ENCODE measurements at places on chromosomes 6 and 20.

DNA sequence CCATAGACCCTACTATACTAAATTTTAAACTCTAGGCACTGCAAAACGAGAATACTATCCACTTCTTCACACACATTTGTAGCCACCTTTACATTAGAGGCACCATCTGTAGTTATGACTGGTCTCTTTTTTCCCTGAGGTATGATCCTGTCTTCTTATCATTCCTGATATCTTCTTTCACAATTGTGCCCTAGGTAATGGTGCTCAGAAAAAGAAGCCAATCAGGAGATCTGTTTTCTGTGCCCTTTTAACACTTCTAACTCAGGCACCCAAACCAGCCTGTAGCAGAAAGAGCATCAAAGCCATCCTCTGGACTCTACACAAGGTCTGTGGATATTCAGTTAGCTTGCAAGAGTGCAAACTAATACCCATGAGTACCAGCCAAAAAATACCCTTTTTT lies 149.7 kb upstream of the SGK1 start:
- DNase-seq = no peak

DNA sequence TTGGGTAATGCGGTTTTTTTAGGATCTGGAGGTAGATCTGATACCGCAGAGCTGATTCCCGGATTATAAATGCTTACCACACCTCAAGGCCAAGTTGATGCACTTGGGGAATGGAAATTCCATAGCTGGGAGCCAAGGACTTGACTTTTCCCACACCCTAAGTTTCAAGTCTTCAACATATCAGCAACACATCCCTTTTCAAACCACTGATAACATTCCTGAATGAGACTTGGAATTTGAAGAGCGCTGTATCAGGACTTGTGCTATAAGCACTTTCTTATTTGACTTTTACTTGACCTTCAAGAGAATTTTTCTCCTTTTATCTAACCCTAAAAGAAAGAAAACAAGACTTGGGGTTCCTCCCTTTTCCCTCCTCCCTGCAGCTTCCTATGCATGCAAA lies 90.6 kb upstream of the NAA20 start:
- DNase-seq = no peak

DNA sequence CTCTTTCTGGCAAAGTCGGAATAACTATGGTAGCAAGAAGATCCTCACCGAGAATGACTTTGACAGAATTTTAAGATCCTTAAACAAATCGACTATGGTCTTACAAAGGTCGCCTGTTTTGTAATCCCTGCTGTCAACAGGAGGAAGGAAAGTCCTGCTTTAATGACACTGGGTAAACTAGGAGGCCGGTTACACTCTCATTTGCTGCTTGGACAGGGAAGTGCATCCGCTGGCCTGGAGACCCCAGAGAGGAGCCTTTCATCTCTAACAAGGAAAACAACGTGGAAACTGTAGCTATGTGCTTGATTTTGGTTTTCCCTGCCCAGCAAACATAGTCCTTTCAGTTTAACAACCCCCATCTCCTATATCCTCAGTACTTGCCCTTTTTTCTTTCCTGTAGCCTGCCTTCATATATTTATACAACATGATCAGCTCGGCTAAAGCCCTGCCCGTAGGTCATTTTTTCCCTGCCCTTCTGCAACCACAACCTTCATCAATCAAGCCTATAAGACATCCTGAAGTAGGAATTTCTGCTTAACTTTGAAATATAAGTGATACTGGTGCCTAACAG lies 97.2 kb upstream of the RIN2 start:
- no peak for DNase-seq

GRCh38 chr20:34082232-34082887 lies 29.7 kb downstream of the EIF2S2 start:
- DNase-seq = no peak

GRCh38 chr6:147154454-147154853 lies 49.8 kb upstream of the STXBP5 start:
- DNase-seq = peak; percentile 92

GRCh38 chr20:61461461-61461860 lies 209.4 kb downstream of the CDH4 start:
- no peak for DNase-seq

GRCh38 chr6:138406443-138406842 lies 2.4 kb downstream of the HEBP2 start:
- peak; percentile 48 for DNase-seq

- no peak for DNase-seq
Measured at GRCh38 chr6:53441761-53442160, 93.0 kb upstream of the ELOVL5 start.

DNA sequence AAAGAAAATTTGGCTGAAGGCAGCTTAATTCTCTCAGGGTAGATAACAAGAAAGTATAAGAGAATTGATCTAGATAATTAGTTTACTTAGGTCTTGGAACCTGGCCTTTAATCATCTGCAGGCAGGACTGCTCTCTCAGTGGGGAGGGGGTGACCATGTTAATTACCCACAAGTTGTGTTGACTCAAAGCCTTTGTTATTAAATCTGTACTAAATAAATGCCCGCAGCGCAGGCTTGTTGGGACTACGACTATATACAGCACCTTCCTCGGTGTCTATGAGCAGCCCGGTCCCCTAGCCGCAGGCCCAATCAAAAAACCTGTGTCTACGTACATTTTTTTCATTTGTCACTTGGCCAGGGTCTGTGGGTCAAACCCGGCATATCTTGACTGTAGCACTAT lies 15.6 kb upstream of the ZNF451 start:
- no peak for DNase-seq

GRCh38 chr6:30570740-30571074 lies 535 bp upstream of the ABCF1 start:
- no peak for DNase-seq

- DNase-seq = no peak
Measured at GRCh38 chr6:25939593-25939992, 9.1 kb upstream of the SLC17A2 start.

Measured in DMS153 (cell line).